ENCODE measurements at places on chromosomes 7 and 10.
A peak's percentile ranks its signal among the peaks of the same experiment; 100 is the strongest.

GRCh38 chr10:68332259-68333057, at the start of gene PBLD:
PBLD (minus strand) TSS chr10:68332928; CDS start chr10:68306844, 26,084 bp downstream.
- DNase-seq: peak; percentile 61

- no peak for DNase-seq
These were observed 244.4 kb upstream of the FZD1 start for GRCh38 chr7:91019686-91020385.

DNA sequence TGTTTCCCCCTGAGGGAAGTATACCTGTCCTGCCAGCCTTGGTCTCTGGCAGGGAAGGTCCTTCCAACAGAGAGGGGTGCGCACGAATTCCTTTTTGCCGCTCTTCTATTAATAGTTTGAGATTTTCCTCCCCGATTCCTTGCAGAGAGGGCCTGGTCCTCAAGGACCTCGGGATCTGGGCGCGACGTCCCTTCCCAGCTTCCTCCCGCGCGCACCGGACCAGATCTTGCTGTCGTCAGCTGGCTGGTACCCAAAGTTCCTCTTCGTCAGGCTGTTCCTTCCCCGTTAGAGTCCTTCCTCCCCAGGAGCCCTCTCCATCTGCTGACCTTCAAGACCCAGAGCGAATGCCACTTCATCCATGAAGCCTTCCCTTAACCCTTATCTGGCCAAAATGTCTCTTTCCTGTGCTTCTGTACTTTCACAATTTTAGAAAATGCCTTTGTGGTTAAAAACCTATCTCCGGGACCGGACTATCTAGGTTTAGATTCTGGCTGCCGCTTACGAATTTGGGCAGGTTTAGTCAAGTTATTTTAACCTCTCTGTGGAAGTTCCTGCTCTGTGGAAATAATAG, 851 bp upstream of the GOT1 start:
- no peak for DNase-seq

DNA sequence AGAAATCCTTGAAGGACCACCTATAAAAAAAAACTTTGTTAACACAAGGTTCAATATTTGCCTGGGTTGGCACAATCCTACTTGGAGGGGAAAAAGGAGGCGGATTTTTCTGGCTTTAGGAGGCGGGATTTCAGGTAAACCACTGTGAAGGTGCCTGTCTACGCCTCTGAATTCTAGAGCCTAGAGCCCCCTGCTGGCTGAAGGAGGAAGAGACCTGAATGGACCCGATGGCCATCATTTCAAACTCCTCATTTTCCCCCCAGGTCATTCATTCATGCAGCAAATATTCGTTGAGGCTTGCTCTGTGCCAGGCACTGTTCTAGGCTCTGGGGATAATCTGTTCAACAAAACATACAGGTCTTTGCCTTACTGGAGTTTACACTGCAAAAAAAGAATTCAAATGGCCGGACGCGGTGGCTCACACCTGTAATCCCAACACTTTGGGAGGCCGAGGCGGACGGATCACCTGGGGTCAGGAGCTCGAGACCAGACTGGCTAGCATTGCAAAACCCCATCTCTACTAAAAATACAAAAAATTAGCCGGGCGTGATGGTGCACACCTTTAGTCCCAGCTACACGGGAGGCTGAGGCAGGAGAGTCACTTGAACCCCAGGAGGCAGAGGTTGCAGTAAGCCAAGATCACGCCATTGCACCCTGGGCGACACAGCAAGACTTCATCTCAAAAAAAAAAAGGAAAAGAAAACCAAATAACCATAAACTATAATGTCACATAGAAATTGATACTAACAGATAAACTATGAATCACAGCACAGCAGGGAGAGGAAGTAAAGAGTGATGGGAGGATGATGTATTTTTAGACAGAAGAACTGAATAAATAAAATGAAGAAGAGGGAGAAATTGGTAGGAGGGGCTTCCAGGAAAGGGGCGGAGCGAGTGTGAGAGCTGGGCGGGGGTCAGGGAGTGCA, 90.1 kb upstream of the NFE2L3 start:
- peak; percentile 72 for DNase-seq

DNA sequence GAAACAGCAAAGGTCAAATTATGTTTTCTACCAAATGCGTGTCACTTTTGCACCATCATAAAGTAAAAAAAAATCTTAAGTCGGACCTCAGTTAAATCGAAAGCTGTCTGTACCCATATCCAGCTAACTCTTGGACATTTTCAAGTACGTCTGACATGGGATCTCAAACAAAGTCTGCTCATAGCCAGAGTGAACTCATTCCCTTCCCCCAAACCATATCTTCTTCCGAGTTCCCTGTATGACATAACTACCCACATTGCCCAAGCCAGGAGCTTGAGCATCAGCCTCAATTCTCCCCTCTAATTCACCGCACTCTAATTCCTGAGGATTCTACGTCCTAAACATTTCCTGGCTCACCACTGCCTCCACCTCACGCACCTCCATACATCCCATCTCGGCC, 44.8 kb upstream of the TARP start:
- no peak for DNase-seq

GRCh38 chr10:113644185-113645120, 19.4 kb downstream of the NRAP start:
- DNase-seq: no peak

DNA sequence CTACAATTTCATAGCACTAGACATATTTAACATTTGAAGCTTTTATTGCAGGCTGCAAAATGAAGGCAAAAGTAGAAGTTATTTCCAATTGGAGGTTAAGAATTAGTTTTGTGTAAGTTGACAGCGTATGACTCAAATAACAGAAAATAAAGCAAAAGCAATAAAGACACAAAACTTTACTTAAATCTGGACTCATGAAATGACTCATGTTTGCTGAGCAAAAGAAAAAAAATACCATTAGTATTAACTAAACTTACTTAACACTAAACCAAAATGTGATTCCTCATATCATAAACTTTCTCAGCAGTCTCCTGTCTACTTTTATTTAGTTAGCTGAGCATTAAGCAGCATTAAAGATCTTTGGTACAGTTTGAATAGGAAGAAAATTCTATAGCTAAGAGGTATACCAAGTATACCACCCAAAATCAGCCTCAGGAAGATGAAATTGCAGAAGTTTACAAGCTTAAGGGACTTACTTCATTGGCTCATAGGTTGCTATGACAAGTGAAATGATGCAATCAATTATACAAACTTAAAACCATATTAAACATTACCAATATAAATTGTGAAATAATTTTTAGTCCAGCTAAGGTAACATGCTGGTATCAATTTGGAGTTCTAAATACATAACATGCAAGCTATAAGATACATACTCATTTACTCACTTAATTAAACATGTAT, 1131.4 kb downstream of the XPNPEP1 start:
- no peak for DNase-seq

- DNase-seq: no peak
These were observed 659.6 kb downstream of the CCSER2 start for GRCh38 chr10:84988011-84988410.

GRCh38 chr7:69719717-69720116, 121.4 kb downstream of the AUTS2 start:
- no peak for DNase-seq

- DNase-seq: no peak
These were observed 10.0 kb upstream of the KMT2E start for GRCh38 chr7:105003872-105004510.

GRCh38 chr7:50834031-50834535, 51.4 kb upstream of the GRB10 start:
- DNase-seq: no peak

- DNase-seq: peak; percentile 22
These were observed 91.5 kb downstream of the KMT2C start for GRCh38 chr7:152344253-152344652.

DNA sequence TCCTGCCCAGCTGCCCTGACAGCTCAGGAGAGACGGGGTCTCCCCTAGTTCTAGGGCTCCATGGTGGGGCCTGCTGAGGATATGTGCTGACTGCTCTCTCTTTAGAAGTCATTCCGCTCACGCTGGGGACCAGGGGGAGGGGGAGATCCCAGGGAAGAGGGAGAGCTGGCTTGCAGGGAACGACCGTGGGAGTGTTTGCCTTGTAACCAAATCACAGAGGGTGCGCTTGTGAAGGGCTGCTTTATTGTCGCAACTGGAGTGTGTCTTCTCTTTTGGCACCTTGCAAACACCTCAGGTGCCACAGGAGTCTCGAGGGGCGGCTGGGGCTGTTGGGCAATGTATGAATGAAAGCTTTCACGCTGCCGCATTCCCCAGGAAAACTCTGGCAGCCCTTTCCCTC, 531.3 kb upstream of the MKI67 start:
- no peak for DNase-seq

DNA sequence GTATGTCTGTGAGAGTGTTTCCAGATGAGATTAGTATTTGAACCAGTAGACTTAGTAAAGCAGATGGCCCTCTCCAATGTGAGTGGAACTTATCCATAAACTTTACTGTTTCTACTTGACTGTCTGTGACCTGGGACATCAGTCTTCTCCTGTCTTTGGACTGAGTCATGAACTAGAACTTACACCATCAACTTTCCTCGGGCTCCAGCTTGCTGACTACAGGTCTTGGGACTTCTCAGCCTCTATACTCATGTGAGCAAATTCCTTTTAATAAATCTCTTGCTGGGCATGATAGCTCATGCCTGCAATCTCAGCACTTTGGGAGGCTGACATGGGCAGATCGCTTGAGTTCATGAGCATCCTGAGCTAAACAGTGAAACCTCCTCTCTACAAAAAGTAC, 25.7 kb upstream of the WAPL start:
- DNase-seq: no peak

Data from CD4-positive, alpha-beta T cell treated with Interleukin-15 for 4 hours (primary cell).